NCI-H2081 treated with DMSO at 0.1 percent for 48 hours (cell line): ENCODE measurements at places on chromosomes 4 and X.

DNA sequence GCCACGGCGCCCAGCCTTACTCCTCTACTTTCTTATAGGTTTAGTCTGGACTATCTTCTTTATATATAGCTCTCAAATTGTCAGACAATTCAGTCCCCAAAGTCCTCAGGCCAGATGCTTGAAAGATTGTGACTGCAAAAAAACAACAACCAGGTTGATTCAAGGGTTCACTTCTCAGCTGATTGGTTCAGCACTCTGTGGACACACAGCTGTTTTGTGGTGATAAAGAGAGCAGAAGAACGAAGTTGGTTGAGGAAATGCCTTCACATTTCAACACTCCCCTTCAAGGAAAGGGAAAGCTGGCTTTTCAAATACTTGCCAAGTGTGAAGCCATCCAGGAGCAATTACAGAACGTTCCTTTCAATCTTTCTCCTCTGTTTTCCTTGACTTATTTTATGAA is 166.8 kb downstream of the SHROOM3 start:
- DNase-seq, result no peak

DNA sequence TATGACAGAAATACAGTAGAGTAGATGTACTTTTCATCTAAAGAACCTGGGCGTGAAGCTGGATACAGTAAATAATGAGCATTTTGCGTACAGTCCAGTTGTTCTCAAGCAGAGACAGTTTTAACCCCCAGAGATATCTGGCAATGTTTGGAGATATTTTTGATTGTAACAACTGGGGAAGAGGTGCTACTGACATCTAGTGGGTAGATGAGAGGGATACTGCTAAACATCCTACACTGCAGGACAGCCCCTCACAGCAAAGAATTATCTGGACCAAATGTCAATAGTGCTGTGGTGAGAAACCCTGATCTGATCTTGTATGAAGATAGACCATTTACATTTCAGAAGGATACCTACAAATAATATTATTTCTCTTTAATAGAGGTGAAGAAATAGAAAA is 200.2 kb upstream of the FAM47A start:
- DNase-seq, result no peak

- no peak for DNase-seq
These were observed 1.4 kb downstream of the VEGFD start for GRCh38 chrX:15382813-15383212.

GRCh38 chrX:20796450-20796849 is 529.7 kb upstream of the RPS6KA3 start:
- DNase-seq, result no peak

- no peak for DNase-seq
These were observed 129.8 kb downstream of the GUCY2F start for GRCh38 chrX:109352066-109352588.

DNA sequence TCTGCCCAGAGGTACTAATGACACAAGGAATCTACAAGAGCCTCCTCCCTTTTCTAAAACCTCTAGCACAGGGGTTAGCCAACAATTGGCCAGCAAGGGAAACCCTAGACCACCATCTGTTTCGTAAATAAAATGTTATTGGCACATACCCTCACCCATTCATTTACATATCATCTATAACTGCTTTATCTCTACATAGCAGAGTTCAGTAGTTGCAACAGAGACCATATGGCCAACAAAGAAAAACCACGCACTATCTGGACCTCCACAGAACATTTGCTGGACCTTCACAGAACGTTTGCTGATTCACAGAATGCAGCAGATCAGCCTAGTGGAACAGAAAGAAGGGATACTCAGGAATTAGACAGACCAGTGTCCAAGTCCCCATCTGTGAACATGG is 9.4 kb downstream of the SLC2A9 start:
- no peak for DNase-seq

- no peak for DNase-seq
These were observed 46.7 kb downstream of the FGF16 start for GRCh38 chrX:77493677-77494553.

DNA sequence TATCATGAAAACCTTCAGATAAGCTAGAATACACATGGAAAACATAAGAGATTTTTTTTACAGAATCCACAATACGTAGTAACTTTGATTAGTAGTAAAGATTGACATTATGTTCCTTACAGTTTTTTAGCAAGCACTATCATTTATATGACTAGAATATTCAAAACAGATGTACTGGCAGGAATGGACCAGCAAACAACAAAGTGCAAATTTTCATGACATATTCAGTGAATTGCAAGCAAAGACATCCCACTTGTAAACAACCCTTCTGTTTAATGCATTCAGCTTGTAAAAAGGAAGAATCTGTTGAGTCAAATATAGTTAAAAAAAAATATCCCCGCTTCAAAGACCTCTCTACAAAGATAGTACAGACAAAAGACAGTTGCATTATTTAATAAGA is 403.7 kb upstream of the TRAM1L1 start:
- DNase-seq, result no peak

DNA sequence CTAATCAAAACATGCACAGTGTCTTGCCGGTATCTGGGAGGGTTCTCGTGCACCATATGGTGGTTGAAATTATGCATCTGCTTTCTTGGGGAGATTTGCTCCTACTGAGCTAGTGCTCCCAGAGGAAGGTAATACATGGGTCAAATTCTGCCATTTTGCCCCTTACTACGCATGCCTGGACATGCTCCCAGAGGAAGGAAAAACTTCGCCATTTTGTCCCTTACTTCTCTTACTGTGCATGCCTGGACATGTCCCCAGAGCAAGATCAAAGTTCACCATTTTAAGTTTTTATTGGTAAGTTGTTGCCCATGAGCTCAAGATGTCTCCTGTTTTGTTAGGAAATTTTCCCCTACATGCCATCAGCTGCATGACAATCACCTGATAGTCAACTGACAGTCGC is 252.1 kb upstream of the KLHL4 start:
- no peak for DNase-seq

DNA sequence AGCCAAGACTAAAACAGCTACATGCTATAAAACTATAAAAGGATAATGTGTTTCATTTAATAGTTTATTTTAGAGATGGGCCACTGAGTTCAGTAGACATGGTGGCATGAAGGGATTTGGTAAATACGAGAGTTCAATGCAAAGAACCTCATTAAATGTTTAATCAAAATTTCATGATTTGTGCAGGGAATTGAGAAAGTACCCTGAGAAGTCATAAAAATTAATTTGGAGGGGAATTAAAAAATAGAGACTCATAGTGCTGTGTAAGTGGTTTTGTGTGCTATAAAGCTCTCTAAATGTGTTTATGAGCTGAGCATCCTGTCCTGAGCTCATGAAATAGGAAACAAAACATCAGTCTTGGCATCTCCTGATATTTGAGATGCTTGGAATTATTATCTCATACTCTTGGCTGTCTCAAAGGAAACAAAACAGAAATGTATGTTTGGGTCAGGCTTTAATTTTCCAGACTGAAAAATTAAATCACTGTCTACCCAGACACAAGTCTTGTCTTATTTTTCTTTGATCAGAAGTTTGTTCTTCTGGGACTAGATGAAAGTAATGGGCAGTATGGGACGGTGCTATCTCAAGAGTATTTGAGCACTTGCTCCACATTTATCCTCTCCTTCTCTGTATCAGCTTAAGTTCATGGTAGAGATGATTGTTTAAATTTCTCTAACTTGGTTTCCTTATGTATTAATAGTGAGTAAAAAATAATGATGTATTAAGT is 38.0 kb upstream of the EMCN start:
- DNase-seq, result no peak

- DNase-seq, result no peak
These were observed 46.8 kb upstream of the SGMS2 start for GRCh38 chr4:107777890-107778289.

DNA sequence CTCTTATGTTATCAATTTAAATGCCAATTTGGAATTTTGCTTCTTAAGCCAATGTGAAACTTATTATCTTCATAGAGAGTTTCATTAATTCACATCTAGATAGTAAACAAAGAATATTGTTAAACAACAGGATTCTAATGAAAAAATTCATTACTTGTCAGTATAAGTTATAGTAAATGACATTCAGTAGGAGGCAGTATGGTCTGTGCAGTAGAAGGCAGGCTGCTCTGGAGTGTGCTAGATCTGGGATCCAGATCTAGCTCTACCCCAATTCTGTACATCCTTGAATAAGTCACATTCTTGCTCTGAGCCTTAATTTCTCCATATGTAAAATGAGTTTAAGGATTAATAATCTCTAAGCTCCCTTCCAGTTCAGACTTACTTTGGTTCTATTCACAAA is 202.7 kb upstream of the POU3F4 start:
- no peak for DNase-seq

DNA sequence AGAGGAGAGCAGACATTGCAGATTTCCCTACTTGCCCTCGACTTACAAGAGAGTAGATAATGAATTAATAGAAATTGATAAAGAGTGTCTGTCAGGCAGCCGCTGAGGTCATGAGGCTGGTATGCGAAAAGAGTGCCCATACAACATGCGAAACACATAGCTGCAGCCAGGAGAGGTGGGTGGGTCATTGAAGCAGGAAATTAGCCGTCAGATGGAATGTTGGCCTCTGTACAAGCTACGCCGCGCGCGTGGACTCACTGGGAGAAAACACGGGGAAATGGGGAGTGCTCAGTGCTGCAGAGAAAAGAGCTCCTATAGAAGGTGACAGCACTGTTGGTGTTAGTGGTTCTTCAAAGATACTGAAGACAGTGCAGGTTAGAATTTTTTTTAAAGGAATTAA is 125.1 kb downstream of the RAPGEF2 start:
- DNase-seq, result no peak

GRCh38 chr4:11209826-11210225 is 218.9 kb downstream of the HS3ST1 start:
- no peak for DNase-seq

DNA sequence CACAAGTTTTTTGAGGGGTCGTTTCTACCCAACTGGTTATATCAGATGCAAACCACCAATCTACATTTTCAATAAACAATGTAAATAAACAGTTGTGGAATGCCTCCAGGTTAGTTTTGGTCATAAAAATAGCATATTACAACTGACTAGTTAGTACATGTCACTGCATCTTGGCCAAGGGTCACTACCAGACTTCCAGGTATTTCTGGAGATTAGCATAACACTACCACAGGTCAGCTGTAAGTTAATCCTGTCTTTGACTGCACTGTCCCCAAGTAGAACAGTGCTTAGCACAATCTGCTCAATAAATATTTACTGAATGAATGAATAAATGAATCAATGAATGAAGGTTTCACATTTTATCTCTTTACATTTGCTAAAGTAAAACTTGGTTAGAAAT is 64.4 kb downstream of the TBC1D19 start:
- no peak for DNase-seq

GRCh38 chr4:91118597-91118996 is 991.4 kb downstream of the CCSER1 start:
- no peak for DNase-seq

GRCh38 chrX:119871245-119871598 is 311 bp downstream of the RNF113A start:
- no peak for DNase-seq

DNA sequence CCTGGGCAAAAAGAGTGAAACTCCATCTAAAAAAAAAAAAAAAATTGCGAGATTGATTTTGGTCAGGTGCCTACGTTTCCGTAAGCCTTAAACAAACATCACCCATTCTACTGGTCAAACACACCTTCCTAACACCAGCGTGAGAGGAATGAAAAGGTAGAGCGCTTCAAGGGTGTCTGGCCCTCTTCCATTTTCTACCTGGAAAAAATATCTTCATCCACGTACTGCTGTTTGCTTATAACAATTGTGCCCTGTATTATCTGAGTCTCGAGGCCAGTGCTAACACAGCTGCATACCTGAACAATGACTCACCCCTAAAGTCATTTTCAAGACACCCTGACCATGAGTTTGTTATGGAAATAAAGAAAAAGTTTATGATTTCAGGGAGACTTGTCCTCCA is 13.9 kb downstream of the TMSB4X start:
- no peak for DNase-seq

- DNase-seq, result no peak
These were observed 139.1 kb downstream of the MAB21L2 start for GRCh38 chr4:150720973-150721518.

GRCh38 chrX:100625985-100626491 is 10.6 kb downstream of the TSPAN6 start:
- no peak for DNase-seq

DNA sequence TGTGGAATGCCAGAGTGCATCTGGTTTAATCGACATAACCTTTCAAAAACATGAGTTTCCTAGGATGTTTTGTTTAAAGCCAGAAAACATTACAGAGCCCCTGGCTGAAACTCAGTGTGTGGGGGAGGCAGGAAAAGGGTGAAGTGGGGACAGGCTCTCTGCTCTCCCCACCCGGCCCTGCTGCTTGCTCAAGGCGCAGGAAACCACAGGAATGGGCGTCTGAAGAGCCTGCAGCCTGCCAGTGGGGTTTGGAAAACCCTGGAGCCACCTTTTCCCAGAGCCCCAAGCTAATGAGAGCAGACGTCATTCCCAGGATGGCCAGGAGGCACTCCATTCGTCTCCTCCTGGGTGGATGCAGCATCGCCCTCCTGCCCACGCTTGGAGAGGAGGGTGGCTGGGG is 240.6 kb downstream of the AFAP1 start:
- no peak for DNase-seq

GRCh38 chr4:45971108-45971507 is 152.7 kb downstream of the GABRG1 start:
- DNase-seq, result no peak
